ENCODE measurements at places on chromosomes 12 and 14.

GRCh38 chr12:85155791-85156190 is 119.6 kb downstream of the LRRIQ1 start:
- peak; percentile 0 for DNase-seq

- DNase-seq = no peak
These were observed 32.1 kb downstream of the PRMT8 start for GRCh38 chr12:3523058-3523457.

GRCh38 chr12:106816231-106816630 is 41.7 kb downstream of the RIC8B start:
- no peak for DNase-seq

DNA sequence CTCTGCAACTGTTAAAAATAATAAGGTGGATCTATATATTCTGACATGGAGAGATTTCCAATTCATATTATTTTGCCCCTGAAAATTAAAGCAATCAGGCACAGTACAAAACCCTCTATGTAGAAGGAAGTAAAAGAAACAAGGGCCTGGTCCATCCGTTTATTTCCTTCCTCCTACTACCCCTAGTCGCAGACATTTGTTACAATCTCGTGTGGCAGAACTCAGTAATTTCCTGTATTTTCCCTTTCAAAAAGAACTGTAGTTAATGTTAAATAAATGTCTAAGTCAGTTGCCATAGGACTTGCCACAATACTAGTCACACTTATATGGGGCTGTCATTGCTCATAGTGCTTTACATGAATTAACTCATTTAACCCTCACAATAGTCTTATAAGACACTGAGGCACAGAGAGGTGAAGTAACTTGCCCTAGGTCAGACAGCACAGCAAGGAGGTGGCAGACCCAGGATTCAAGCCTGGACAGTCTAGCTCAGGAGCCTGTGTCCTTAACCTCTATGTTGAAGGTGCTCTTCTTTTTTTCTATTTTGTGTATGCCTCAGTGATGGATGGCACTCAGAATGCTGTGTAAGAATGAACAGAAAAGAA is 24.2 kb downstream of the NINJ2 start:
- DNase-seq = no peak

GRCh38 chr12:118964988-118965387 is 16.4 kb upstream of the SRRM4 start:
- no peak for DNase-seq

Measured in NCI-H1092 (cell line).